ENCODE measurements at places on chromosomes 3 and 15.

GRCh38 chr3:171200750-171201088 lies 174.2 kb upstream of the SLC2A2 start:
- DNase-seq: no peak

DNA sequence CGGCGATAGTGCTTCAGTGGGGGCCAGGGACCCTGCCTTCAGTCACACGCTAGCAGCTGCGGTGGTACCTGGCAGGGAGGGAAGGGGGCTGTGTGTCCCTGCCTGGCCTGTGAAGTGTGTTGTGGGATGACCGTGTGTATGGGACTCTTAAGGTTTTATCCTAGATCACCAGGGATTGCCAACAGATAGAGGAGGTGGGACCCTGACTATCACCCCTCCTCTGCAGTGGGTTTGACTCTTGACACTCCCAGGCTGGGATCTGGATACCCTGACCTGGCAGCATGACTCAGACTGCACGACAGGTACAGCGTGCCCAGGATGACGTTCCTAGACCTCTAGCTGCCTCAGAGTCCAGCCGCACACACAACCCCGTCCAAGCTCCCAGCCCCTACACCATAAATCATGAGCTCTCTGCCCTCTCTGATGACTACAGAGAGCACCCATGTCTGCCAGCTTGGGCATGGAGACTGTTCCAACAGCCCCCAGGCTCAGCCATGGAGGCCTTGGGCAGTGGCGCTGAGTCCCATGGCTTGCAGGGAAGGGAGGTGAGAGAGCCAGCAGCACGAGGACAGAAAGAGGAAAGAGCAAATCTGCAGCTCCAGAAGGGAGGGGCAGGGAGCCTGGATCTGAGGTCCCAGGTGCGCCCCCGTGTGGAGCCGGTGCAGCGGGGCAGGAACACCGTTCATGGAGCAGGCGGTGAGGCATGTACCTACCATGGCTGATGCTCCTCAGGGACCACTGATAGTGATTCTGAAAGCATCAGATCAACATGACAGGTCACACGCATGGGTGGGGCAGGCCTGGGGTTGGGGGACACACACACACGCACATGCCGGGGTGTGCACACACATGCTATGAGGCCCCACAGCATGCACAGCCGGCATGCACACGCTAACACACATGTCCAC lies 71.0 kb downstream of the ADAMTS7 start:
- no peak for DNase-seq

DNA sequence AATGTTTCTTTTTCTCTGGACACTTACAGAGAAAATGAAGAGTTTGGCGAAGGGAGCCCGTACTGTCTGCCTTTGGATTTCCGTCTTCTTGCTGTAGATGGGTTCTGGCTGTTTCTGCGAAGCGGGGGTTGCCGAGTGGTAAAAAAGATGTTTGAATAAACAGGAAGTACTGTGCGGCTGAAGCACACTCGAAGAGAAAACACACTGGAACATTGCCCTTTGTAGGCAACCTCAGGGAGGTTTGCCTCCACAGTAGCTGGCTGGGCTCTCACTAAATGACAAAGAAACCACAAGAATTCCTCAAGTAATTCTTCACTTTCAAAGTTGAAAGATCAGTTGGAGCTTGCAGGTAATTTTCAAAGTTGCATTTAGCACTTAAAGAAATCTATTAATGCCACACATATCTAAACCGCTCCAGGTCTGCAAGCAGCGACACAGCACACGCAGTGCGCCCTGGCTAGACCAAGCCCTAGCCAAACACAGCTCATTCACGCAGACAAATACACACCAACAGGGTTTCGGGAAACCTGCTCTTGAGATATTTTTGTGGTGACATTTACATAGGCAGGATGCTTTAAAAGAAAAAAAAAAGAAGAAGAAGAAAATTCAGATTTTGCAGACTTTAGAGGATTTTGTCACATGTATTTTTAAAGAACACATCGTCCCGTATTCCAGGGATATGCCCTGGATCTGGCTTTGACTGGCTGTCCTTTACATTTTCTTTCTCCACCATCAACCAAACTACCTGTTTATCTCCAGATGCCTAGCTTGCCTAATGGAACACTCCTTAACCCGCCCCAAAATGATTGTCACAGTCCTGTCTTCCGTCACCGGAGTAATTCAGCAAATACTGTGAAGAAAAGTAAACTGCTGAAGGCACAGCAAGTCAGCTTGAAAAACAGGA lies 452.8 kb downstream of the FOXP1 start:
- DNase-seq: no peak

- no peak for DNase-seq
Observed at GRCh38 chr3:117079997-117080396, 370.4 kb downstream of the TUSC7 start.

DNA sequence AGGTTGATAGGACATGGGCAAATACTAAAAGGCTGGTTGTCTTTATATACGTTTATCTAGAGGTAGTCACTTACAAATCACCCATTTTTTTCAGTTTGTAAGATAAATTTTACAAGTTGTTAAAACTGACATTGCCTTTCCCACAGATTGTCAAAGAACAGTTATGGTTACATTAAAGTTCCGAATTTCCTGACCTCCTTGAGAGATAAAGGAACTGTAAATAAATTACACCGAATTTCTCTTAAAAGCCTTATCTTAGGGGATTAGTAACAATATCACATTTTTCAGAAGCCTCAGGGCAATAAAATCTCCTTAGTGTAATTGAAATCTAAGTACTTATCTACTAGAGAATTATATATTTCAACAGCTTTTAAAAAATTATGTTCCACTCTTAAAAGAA lies 49.5 kb downstream of the ZPLD1 start:
- DNase-seq: no peak

DNA sequence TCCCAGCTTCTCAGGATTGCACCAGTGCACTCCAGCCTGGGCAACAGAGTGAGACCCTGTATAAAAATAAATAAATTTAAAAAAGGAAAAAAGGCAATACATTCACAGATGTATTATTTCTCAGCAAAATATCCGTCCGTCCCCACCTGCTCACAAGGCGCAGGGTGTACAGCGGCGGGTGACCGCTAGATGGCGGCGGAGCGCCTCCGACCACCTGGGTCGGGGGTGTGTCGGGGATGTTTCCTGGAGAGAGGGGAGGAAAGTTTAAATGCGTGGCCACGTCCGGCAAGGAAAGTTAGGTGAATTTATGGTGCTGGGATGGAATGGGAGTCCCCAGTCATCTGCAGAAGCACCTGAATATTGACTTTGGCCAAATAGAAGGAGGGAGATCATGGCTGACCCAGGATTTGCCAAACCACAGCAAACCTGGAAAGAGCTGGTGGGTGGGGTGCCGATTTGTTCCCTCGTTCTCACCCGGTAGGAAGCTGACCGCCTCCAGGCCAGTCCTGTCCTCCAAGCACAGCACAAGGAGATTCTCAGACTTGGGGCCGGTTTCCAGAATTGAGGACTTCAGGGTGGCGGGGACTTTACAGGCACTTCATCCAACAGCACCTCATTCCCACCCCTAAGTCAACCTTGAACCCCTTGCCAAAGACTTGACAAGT lies 88.3 kb downstream of the TMEM266 start:
- no peak for DNase-seq

DNA sequence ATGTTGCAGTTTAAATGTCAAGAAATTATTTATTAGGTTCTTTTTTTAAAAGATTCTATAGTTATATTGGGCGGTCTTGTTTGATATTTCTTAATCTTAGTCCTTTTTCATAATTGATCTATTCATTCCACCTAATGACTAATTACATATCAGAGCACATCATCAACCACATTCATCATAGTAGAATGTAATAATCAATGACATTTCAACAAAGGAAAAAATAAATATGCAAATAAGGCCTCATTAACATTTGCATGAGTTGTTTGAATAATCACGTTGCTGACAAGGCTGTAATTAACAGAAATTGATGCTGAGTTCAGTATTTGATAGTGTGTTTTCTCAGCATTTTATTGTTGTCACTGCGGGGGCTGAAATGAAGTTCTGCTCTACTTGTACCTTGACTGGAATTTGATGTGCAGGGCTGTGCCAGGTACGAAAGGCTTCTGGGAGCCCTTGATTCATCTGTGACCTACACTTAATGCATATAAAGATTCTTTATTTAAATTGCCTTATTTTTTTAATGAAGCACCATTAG lies 215.7 kb downstream of the TCF12 start:
- DNase-seq: no peak

GRCh38 chr3:65532215-65532614 lies 506.5 kb downstream of the MAGI1 start:
- no peak for DNase-seq

DNA sequence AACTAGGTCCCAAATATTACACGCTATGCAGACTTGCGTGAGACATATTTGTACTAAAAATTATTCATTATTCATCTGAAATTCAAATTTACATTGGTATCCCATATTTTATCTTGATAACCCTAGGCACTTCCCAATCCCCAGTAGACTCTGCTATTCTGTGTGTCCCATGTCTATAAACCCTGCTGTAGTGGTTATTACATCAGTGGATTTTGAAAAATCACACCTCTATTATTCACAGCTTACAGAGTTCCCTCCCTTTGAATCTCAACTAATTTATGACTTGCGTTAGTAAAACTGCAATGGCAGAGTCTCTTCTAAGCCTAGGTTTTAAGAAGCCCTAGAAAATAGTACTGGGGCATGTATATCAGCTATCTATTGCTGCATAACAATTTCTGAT lies 54.3 kb downstream of the TRIM69 start:
- no peak for DNase-seq

GRCh38 chr3:148751461-148751860 lies 53.8 kb downstream of the AGTR1 start:
- no peak for DNase-seq

DNA sequence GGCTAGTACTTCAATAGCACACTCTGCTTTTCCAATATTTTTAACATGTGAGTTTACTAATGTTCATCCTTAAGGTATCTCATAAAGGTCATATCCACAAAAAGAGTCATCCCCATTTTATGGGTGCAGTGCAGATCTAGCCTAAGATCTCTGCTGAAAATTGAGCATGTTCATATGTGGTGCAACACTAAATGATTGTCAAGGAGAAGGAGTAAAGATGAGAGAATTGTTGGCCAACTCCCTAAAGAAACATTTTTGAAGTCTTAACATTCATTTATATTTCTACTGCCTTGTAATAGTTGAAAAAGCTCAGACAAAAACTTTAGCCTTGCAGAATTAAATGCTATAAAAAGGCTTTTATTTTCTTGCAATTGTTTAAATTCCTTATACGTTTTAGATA lies 1159.6 kb downstream of the TBL1XR1 start:
- no peak for DNase-seq

- DNase-seq: no peak
Observed at GRCh38 chr15:94023531-94023930, 207.8 kb upstream of the MCTP2 start.

DNA sequence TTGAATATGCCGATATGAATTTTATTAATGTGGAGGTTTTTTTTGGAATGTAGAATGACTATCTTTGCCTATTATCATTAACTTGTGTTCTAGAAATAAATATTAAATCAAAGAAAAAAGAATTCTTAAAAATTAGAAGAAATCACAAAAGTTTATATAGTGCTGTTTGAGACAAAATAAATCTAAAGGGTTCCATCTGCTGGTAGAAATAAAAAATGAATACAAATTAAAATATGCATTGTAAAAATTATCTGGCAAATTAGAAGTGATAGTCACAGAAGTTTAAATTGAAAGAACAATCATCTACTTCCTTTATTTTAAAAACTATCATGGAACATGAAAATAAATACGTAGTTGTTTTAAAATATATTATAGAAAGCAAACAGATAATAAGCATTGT lies 22.7 kb upstream of the ZBTB20 start:
- no peak for DNase-seq

DNA sequence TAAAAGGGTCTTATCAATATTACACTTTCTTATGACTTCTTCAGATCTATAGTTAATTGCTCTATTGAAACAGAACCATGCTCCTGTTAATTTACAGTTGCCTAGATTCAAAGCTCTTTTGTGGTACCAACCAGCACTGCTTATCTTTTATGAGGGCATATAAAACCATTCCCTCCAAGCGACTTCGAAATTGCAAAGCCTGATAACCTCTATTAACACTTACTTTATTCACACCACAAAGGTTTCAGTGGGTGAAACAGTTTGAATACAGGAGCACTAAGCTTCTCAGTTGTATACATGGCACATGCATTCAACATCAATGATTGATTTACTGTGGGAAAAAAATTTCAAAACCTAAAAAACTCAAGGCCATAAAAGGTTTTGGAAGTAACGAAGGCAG lies 74.9 kb upstream of the PPIB start:
- DNase-seq: no peak

DNA sequence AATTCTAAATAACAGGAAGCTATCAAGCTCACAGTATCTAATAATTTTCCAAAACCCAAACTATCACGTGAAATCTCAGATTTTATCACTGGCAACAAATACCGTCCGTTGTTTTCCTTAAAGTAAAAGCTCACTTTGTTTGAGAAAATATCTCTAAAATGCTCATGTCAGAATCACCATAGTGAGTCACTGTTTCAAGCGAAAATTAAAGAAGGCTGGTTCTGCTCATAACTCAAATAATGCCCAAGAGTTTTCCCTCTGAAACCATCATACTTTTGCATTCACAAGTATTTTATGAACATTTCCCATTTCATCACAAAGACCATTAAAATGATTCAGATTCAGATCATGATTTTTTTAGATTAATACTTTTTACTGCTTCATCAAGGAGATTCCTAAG lies 50.6 kb downstream of the TBL1XR1 start:
- peak; percentile 23 for DNase-seq

DNA sequence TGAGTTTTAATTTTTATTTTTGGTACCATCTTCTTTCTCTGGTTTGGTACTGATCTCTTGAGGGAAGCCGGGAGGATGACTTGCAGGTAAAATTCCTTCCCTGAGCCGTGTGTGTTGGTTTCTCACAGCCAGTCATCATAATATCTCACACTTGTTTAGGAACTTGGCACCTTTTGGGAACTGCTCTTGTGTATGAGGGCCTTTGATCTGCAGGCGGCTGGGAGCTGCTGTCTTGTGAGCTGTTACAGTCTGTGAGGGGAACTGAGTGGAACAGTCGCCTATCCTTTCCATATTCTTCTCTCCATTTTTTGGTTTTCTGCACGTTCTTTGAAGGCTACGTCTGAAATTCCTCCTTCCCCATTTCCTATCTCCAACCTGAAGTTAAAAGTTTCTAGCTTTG lies 75.2 kb downstream of the CACNA2D3 start:
- DNase-seq: no peak

- DNase-seq: no peak
Observed at GRCh38 chr3:42010530-42010929, 48.6 kb upstream of the ULK4 start.

DNA sequence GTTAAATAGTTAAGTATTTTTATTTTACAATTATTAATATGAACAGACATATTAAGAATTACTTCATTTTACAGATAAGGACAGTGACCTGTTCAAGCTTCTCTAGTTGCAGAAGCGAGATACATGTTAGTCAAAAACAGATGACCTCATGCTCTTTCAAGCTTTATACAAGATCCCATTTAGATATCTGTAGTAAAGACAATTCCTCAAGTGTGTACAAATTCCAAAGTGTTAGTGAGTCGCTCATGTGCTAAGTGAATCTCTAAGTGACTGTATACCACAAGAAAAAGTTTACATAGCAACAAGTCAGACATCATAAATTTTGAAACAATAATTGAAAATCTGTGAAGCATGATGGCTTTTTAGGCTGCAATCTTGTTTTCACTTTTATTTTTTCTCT lies 293.8 kb downstream of the ROBO1 start:
- peak; percentile 20 for DNase-seq
